ENCODE measurements at places on chromosomes 11 and 22. TPM values are rescaled to one million over a fixed set of nuclear protein-coding genes. Genes with fewer than 3 reads are reported as not detected.

- peak; percentile 70 for DNase-seq
These were observed 16.6 kb downstream of the PLEKHA7 start for GRCh38 chr11:16997624-16998023.

The RCOR2 gene
- total RNA-seq, result 0.37 TPM

GRCh38 chr22:27420817-27421361 lies 380.7 kb downstream of the MN1 start:
- DNase-seq, result no peak

GRCh38 chr11:84671325-84671999 lies 955.7 kb downstream of the DLG2 start:
- peak; percentile 47 for DNase-seq

- no peak for DNase-seq
These were observed 22.2 kb upstream of the OR52M1 start for GRCh38 chr11:4522752-4523151.

DNA sequence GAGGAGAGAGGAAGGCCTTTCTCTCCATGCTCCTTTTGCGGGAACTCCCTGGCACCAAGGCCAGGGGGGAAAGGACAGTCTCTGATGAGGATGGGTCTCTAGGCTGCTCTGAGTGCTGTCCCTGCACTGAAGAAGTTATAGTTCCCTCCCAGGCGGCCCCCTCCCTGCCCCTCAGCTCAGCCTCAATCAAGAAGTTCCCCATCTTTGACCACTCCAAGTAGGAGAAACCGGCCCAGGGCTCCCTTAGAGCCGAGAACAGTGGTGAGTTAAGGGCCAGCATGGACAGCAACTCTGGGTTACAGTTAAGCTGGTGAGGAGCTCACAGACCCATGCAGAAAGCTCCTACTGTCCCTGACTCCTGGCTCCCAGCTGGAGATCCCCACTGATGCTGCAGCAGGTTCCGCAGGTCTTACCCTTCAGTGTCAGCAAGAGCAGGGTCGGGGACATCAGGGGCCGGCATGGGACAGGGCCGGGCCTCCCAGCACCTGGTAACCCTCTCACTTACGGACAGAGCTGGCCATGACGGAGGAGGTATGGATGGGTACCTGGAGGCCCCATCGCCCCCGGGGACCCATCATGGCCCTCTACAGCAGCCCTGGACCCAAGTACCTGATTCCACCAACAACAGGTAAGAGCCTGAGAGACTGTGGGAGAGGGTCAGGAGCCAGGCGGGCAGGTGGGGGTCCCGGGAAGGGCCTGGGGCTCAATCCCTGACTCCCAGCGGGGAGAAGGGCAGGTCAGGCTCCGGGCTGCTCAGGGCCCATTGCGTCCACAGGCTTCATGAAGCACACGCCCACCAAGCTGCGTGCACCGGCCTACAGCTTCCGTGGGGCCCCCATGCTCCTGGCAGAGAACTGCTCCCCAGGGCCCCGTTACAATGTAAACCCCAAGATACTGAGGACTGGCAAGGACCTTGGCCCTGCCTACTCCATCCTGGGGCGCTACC lies 4.2 kb downstream of the SCGB1C1 start:
- DNase-seq, result peak; percentile 1

DNA sequence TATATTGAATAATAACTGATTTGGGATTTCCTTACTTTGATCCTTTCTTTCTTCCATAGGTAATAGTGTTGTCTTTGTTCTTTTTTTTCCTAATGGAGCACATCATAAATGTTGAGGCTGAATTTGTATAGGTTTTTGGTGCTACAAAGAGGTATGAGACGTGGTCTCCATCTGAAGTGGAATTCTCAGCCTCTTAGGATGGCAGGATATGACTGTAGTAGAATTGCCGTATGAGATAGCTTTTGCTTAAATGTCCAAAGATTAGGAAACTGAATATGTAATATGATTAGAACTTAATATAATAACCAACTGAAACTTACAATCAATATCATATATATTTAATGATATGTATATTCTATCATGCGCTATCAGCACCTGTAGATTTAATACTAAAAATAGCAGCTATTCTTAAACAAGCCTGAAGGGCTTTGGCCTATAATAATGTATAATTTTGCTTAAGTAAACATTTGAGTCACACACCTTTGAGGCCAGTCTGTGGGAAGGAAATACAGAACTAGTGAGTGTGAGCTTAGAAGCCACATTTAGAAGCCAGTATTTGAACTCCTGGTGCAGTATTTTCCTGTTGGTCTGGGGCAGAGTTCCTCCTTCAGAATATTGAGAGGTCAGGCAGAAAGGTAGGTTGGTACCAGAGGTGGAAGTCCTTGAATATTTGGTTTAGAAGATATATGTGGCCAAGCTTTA lies 62.6 kb downstream of the SWAP70 start:
- DNase-seq, result peak; percentile 55

The OR2D2 gene
- total RNA-seq, result not detected

The FBLN1 gene
- 0.63 TPM for total RNA-seq

DNA sequence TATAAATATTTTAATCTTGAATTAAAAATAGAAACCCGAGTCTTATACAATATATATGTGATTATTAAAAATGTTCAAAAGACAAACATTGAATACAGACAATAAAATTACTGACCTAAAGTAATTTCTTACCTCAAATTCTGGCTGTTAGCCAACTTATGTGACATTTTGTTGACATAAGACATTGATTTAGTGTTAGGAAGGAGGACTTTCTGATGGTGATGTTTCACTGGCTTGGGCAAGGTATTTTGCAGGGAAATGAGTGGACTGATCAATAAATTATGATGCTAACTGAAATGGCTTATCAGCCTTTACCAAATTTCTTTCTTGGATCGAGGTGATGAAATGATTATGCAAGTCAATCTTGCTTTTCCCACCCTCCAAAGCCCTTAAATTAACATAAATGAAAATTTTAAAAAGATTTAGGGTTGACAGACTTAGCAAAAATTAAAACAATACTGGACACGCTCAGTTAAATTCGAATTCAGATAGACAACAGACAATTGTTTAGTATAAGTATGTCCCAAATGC lies 33.2 kb upstream of the FZD4 start:
- peak; percentile 41 for DNase-seq

DNA sequence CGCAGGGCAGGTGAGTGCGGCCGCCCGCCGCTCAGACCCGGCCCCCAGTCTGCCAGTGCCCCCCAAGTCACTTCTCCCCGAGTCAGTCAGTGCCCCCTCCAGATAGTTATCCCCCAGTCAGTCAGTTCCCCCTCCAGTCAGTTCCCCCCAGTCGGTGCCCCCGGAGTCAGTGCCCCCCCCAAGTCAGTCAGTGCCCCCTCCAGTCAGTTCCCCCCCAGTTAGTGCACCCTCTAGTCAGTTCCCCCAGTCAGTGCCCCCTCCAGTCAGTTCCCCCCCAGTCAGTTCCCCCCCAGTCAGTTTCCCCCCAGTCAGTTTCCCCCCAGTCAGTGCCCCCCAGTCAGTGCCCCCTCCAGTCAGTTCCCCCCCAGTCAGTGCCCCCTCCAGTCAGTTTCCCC lies 411 bp downstream of the PPP6R2 start:
- DNase-seq, result no peak

GRCh38 chr22:47174671-47175112 lies 412.2 kb downstream of the TBC1D22A start:
- DNase-seq, result no peak

DNA sequence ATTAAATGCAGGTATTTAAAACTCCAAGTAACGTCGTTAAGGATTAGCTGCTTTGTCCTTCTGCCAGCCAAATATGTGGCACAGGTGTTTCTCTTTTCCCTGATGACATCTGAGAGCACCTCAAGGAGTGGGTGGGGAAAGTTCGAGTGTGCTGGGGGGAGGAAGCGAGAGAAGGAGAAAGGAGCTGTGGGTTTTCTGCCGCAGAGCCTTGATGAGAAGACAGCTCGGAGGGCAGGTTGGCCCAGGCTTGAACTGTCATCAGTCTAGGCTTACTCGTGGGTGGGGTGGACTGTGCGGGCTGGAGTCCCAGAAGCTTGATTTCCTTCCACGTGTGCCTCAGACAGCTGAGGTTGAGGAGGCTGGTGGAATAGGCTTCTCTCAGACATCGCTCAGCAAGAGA lies 15.2 kb upstream of the SORL1-AS1 start:
- DNase-seq, result peak; percentile 43

GRCh38 chr22:46033256-46034200 lies 56.6 kb upstream of the WNT7B start:
- DNase-seq, result no peak

The NPAS4 gene
- total RNA-seq, result not detected

- DNase-seq, result no peak
These were observed 796 bp upstream of the YIF1A start for GRCh38 chr11:66289548-66290329.

The RFPL1 gene
- not detected for total RNA-seq

- no peak for DNase-seq
These were observed 1.6 kb downstream of the DIXDC1 start for GRCh38 chr11:111938687-111939160.

- DNase-seq, result no peak
These were observed 35.0 kb downstream of the RASSF10 start for GRCh38 chr11:13043912-13044628.
